G401 (cell line): ENCODE measurements at places on chromosomes 5 and 9. TPM values are rescaled to one million over a fixed set of nuclear protein-coding genes. Genes with fewer than 3 reads are reported as not detected.

DNA sequence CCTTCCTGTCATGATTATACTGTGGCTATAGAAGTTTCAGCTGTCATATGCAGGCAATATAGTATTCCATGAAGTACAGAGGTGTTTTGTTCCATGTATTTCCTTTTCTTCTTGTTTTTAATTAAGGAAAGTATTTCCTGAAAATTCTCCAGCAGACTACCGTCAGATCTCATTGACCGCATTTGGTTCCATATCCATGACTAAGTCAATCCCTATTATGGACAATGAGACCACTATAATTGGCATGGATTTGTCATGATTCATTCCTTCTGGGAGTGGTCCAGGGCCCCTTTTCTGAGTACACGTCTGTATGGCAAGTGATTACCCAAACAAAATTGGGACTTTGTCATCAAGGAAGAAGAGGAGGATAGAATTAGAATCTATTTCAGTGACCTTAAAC is 283.2 kb upstream of the CLINT1 start:
- no peak for DNase-seq

DNA sequence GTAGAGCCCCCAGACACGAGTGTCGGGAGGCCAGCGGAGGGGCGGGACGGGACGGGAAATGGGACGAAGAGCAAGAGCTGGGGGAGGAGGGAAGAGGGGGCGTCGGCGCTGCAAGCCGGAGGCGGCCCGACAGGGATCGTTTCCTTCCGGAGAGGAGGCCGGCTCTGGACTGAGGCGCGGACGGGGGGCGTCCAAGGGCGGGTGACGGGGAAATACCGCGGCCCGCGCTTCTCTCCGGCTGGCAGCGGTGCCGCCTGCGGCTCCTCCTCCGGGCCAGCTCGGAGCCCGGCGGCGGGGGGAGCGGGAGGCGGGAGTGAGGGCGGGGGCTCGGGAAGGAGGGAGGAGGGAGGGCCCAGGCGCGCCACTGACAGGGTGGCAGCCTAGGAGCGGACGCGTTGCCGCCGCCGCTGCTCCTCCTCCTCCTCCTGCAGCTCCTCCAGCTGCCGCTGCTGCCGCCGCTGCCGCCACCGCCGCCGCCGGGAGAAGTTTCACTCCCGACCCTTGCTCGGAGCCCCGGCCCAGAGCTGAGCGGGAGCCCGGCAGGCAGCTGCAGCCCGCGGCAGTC is at the start of gene CHSY3:
Gene CHSY3, plus strand, starts transcription at position 364 of the 565 bp plus-strand sequence.
- DNase-seq, result peak; percentile 14

DNA sequence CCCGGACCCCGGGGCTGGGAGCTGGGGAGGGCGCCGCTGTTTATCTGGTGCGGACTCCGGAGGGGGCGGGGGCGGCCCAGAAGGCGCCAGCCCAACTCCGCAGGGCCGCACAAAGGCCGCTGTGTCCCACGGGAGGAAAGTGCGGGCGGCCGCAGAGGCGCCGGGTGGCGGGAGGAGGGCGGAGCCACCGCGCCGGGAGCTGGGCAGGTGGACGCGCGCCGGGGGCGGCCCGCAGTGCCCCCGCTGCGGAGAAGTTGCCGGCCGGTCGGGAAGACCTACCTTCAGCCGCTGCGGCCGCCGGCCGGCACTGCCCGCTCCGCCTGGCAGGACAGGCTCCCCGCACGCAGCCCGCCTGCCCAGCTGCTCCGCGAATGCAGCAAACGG is 43.6 kb downstream of the NACC2 start:
- DNase-seq, result no peak

- no peak for DNase-seq
Observed at GRCh38 chr5:96509721-96510350, 76.8 kb upstream of the PCSK1 start.

DNA sequence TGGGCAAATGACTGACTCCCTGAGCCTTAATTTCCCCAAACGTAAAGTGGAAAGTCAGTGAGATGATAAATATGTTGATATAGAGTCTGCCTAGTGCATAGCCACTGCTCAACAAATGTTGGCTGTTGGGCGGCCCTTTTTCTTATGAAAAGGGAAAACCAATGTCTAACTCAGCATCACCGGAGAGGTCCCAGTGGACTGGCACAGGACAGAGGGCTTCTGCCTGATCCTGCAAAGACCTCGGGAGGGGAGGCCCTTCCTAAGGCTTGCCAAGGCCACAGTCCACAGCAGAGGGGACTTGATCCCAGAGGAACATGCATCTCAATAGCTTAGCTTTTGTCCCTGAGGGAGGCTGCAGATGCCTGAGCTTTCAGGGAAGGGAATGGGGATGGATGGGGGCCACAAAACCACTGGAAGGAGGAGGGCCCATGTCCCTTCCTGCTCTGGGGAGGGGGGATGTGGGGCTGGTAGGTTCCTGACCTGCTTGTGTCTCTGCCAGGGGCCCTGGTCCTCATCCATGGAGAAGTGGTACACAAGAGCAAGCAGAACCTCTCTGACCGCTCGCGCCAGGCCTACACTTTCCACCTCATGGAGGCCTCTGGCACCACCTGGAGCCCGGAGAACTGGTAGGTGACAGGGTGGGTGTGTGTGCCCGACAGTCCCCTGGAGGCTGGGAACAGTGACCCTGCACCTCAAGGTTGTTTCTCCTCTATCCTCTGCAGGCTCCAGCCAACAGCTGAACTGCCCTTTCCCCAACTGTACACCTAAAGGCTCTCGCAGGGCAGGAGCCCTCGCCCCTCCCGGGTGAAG is 6.3 kb downstream of the DOLK start:
- DNase-seq, result no peak

DNA sequence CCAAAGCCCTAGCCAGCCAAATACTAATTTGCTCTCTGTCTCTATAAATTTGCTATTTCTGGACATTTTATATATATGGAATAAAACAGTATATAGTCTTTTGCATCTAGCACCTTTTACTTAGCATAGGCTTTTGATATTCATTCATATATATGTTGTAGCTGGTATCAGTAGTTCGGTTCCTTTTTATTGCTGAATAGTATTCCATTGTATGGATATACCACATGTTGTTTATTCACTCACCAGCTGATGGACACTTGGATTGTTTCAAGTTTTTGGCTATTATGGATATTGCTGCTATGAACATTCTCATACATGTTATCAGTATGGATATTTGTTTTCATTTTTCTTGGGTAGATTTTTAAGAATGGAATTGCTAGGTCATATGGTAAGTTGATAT is 23.8 kb upstream of the KIAA1958 start:
- DNase-seq, result no peak

DNA sequence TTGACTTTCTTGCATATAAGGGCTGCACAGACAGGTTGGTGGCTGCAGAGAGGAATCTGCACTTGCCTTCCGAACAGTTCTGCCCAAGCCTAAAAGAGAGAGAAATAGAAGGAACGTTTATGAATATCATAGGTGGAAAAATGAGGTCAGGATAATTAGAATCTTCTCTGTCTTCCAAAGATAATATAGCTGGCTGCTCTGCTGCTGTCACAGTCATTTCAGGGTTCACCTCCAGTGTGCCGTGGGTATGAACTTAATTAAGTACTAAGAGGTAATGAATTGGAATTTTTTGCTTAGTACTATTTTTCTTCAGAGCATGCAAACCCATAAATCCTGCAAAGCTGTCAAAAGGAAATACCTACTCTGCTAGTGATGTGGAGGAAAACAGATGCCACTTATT is 82.2 kb downstream of the PRDM6 start:
- DNase-seq, result no peak

DNA sequence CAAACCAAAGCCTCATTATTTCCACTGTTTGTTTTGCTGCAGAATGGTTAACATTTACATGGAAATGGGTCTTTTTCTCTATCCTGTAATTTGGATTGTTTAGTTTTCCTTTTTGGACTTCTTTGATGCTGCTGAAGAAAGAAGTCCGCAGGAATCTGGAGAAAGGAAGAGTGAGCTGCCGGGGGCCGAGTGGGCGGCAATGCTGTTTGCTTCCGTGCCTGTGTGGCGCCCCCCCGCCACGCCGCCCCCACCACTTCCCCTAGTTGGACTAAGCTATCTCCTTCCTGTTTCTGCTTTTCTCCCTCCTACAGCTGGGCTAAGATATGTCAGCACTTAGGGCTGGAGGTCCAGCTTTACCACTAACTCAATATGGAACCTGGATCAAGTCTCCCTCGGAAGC is 39.7 kb downstream of the ACTL7B start:
- DNase-seq, result no peak

GRCh38 chr9:16172796-16173195 is 620.0 kb downstream of the CCDC171 start:
- no peak for DNase-seq

DNA sequence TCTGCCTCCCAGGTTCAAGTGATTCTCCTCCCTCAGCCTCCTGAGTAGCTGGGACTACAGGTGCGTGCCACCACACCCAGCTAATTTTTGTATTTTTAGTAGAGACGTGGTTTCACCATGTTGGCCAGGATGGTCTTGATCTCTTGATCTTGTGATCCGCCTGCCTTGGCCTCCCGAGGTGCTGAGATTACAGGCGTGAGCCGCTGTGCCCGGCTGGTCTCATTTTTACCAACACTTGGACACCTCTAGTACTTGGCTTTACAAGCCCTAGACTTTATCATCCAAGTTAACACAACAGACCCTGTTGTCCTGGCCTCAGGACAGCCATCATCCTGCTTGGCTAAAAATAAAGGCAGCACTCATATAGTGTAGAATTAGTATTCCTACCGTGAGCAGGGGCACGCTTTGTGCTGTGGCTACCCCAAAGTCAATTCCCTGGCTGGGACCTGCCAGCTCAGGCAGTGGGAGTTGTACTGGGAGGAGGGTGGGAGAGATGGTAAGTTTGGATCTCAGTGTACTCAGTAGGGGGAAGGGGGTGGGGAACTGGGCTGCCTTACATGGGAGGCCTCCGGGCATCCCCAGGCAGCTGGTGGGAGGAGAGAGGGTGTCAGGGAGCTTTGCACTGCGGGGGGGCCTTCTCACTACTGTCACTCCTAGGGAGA is 6.6 kb downstream of the PDZD2 start:
- no peak for DNase-seq

DNA sequence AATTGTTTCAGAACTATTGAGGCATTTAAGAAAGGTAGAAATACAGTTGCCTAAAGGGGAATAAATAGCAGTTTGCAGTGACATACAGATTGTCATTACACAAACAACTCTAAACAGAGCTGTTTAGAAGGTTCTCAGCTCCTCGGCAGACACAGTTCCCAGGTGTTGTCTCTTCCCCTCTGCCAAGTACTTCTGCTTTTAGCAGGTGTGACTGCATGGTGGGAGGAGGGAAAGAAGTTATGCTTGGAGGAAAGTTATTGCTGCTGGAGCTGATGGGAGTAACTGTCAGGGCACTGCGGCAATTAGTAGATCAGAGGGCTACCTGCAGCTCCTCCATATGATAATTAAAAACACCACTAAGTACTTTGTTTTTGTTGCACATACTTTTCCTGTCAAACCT is 14.5 kb downstream of the EDIL3 start:
- DNase-seq, result no peak

GRCh38 chr9:37928552-37929430 is 24.9 kb upstream of the SLC25A51 start:
- DNase-seq, result no peak

- no peak for DNase-seq
Observed at GRCh38 chr5:127290019-127290945, at the start of gene MEGF10. TSS of gene MEGF10 (plus strand) at chr5:127290796. CDS start at chr5:127331309, 40,513 bp downstream.

DNA sequence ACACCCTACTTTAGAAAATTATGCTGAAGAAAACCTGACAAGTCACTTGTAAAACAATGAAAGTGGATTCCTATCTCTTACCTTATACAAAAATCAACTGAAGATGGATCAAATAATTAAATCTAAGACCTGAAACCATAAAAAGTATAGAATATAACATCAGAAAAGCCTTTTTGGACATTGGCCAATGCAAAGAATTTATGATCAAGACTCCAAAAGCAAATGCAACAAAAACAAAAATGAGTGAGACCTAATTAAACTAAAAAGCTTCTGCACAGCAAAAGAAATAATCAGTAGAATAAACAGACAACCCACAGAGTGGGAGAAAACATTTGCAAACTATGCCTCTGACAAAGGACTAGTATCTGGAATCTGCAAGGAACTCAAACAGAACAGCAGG is 303.0 kb upstream of the CDH9 start:
- no peak for DNase-seq

GRCh38 chr5:71751422-71751821 is 32.3 kb downstream of the CARTPT start:
- DNase-seq, result no peak

DNA sequence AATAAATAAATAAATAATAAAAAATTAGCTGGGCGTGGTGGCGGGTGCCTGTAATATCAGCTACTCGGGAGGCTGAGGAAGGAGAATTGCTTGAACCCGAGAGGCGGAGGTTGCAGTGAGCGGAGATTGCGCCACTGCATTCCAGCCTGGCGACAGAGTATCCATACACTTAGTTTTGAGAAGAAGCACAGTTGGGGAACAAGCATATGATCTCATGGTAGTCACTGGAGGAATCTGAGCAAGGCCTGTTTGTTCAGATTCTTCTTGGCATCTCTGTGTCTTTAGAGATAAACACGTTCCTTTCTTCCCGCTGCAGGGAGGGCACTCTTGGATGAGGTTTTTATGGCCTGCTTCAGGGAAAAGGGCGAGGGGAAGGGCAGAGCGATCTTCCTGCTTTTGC is 15.6 kb upstream of the DENND1A start:
- no peak for DNase-seq

The OTP gene
- not detected in 2 replicates for total RNA-seq

The MED7 gene
- 18.0 and 21.0 TPM in 2 replicates for total RNA-seq

The IL13 gene
- not detected in 2 replicates for total RNA-seq

The SYK gene
- not detected in 2 replicates for total RNA-seq

The GLDC gene
- 16.6 and 26.3 TPM in 2 replicates for total RNA-seq

The SLCO6A1 gene
- not detected in 2 replicates for total RNA-seq

The TRMT10B gene
- total RNA-seq, result 1.9 and 2.1 TPM in 2 replicates

The CCL19 gene
- total RNA-seq, result not detected in 2 replicates

The DMRT3 gene
- not detected in 2 replicates for total RNA-seq

The IFNA2 gene
- not detected in 2 replicates for total RNA-seq

The PCA3 gene
- total RNA-seq, result not detected in 2 replicates

The PSAT1 gene
- 222 and 268 TPM in 2 replicates for total RNA-seq

The MUSK gene
- total RNA-seq, result not detected in 2 replicates

The RFESD gene
- 0.98 and 5.4 TPM in 2 replicates for total RNA-seq
